ENCODE measurements at places on chromosomes 6 and 20.

GRCh38 chr6:85250586-85251220 is 199.2 kb upstream of the NT5E start:
- no peak for DNase-seq

GRCh38 chr6:46539866-46540265 is 48.6 kb upstream of the RCAN2 start:
- DNase-seq: no peak

DNA sequence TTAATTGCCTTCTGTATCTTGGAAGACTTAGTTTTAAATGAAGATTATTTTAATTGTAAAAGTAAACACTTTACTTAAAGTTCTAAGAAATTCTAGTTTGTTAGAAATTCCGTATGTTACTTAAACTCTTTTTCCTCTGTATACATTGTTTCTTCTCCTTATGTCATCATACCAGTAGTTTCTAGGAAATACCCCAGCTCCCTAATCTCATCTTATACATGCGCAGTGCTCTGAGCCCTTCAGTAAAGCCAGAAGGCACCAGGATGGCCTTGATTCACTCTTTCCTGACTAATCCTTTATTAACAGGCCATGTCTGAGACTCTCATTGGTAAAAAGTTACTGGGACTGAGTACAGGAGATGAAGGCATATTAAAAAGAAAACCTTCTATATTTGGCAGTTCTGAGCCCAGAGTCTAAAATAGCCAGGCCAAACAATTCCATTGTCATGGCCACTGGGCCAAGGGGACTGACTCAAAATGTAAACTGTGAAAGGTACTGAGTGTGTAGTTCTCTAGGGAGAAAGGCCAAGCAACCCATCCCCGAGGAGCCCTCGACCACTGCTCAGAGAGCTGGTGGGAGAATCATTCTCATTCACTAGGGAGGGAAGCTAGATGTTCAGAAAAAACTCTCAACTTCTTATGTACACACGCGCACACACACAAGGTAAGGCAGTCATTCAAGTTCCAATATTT is 25.0 kb downstream of the SLC22A1 start:
- DNase-seq: no peak

DNA sequence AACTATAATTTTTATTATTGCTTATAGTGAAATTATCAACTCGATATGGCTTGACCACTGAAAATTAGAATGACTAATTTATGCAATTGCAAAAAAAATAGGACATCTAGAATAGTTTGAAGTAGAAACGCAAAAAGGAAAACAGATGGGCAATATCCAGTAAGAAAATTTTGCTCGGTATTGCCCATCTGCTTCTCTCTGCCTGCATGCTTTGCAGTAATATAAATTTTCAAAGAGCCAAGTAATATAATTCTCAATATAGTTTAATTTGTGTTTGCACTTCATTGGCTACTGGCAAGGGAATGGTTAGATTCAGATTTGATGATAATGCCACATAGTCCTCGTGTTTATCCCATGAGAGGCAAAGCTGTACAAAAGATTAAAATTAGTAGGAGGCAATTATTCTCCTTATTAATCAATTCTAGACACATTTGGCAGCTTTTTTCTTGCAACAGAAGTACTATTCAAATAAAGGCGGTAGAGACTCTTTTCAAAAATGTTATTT is 27.3 kb upstream of the LAMA2 start:
- DNase-seq: no peak

GRCh38 chr6:102458990-102459389 is 1065.5 kb downstream of the GRIK2 start:
- DNase-seq: no peak

- no peak for DNase-seq
Observed at GRCh38 chr6:30175765-30176164, 12.4 kb downstream of the TRIM15 start.
